ENCODE measurements at places on chromosomes 6 and 20. TPM values are rescaled to one million over a fixed set of nuclear protein-coding genes. Genes with fewer than 3 reads are reported as not detected.

- DNase-seq: no peak
Measured at GRCh38 chr20:53194306-53195290, 222.4 kb downstream of the TSHZ2 start.

DNA sequence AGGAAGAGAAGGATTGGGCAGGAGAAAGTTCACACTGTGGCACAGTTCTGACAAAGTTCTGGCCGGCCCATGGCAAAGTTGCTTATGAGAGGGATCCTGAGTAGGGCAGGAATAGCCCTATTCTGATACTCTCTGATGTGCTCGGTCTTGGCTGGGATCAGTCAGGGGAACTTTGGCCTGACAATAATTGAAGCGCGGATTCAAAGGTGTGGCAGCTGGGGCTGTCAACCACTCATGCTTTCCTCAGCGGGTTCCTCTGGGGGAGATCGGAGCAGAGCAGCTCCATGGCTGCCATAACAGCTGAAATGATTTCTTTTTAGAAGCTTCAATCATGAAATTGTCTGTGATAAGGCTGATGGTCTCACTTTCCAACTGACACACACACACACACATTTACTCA lies 714.1 kb downstream of the DHX35 start:
- no peak for DNase-seq

DNA sequence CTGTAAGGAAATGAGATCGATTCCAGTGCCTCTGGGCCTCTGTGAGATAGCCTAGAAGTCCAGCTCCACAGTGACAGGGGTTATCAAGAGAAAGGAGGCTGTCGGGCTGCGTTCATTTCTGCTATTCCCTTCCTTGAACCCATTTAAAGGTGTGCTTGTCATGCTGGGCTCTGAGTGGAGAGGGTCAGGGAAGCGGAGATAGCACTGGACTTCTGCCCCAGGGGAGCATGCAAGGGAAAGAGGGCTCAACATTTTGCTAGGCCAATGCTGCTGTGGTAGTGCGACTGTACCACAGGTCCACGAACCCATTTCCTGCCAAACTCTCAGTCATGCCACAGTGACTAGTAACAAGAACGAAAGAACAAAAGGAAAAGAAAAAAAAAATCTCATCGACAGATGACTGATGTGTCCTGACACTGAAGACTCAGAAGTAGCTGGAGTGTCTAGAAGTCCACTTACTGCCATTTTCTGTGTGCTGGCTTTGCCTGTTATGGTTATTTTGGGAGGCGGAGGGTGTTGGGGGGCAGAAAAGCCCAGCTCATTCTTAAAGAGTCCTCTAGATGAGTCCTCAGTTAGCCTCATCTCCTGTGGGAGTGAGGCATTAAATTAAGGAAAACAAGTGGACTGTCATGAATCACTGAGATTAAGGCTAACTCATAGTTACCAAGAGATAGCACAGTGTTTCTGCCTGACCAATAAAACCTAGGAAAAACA lies 8.1 kb downstream of the NEDD9 start:
- no peak for DNase-seq

- DNase-seq: no peak
Measured at GRCh38 chr6:21804941-21805610, 211.5 kb downstream of the SOX4 start.

DNA sequence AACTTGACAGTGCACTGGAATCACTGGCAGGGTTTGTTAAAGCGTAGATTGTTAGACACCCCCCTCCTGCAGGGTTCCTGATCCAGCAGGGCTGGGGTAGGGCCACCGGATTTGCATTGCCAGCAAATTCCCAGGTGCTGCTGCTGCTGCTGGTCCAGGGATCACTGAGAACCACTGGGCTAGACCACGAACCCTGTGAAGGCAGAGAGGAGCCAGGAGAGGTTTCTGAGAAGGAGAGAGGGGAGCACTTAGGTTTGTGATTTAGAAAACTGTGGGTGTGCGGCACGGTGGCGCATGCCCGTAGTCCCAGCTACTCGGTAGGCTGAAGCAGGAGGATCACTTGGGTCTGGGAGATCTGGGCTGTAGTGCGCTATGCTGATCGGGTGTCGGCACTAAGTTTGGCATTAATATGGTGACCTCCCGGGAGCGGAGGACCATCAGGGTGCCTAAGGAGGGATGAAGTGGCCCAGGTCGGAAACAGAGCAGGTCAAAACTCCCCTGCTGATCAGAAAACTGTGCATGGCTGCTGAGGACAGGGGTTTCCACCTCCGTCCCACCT lies 53.6 kb upstream of the FAM83D start:
- no peak for DNase-seq

DNA sequence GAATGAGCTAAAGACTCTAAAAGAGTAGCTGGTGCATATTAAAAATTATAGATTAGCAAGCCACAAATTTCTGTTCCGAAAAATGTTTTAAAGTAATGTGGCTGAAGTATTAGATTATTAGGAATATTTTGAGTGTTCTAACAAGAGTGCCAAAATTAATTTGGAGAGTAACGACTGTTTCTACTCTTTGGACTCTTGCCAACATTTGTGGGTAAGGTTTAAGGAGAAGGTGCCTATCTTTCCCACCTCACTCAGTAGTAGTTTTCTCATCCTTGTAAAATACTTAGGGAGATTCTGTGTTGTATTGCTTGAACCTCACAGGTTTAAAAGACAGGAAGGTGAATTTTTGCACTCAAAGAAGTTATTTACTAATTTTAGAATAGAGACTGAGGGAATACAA lies 5.0 kb downstream of the HSF2 start:
- no peak for DNase-seq

- DNase-seq: no peak
Measured at GRCh38 chr20:61494763-61495575, 242.9 kb downstream of the CDH4 start.

DNA sequence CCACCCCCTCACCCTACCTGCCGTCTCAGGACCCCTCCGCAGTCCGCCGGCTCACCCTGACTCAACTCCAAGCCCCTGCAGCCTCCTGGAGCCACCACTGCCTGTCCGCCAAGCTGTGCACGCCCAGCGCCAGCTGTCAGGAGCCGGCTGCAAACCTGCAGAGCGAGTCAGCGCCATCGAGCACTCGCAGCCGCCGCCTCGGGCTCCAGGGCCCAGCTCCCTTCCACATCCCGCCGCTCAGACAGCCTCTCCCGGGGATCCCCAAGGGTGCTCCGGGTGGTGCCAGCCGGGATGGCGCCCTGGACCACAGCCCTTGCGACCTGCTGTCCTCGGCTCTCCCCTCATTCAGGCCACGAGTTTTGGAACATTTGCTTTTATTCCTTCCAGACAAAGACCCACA lies 4.3 kb downstream of the TNNC2 start:
- DNase-seq: no peak

DNA sequence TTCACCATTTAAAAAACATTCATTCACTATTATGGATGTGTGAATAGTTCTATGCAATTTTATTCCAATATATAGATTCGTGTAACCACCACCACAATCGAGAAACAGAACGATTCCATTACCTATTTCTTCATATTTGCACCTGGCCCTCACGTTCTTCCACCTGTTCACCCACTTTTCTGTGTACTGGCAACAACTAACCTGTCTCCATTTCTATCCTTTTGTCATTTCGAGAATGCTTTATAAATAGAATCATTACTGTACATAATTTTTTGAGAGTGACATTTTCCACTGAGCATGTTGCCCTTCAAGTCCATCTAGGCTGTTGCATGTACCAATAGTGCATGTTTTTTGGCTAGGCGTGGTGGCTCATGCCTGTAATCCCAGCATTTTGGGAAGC lies 23.2 kb upstream of the STX11 start:
- DNase-seq: no peak

DNA sequence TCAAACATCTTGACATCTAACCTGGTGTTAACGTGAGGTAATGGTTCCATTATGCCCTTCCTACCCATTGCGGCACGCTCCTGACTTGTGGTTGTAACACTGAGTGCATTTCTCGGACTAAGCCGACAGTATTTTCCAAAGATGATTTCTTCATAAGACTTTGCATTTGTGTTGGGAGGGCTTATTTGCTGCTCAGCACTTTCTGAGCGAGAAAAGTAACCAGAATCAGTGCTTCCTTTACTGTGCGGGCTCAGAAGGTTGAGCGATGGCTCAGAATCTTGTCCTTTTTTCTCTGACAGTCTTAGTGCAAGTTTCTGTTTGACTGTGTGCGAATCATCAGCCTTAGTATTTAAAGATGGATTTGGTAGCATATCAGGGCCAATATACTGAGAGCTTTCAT lies 171.7 kb downstream of the HIVEP2 start:
- DNase-seq: no peak

DNA sequence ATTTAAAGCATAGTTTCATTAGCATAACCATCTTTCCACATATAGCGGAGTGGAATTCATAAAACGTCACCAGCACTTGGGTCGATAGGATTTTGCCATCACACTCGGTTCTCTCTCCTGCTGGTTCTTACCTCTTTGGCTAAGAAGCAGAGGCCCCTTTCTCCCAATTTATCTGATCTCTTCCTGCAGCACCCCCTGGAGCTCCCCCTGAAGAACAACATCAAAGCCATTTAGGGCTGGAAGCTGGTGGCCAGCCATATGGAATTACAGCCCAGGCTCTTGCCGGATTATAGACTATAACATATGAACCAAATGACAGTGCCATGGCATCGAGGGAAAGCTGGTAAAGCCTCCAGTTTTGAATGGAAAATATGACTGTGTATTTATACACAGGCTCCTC lies 6.4 kb upstream of the KIF6 start:
- DNase-seq: no peak

DNA sequence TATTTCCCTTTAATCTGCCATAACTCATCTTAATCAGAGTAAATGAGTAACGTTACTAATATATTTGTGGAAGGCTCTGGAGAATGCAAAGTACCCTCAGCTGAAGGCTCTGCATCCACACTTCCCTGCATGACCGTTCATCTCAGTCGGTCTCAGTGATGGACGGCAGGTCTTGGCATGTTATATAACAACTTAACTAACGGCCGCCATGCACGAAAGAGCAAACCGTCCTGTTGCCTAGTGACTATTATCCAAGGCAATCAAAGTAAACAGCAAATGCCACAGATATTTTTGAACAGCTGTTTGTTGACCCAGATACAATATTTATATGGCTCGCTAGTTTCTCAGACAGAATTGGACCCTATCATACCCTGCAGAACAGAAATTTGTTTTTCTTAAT lies 194.9 kb upstream of the SMLR1 start:
- DNase-seq: no peak

- DNase-seq: no peak
Measured at GRCh38 chr6:12950976-12951375, 234.4 kb downstream of the PHACTR1 start.

DNA sequence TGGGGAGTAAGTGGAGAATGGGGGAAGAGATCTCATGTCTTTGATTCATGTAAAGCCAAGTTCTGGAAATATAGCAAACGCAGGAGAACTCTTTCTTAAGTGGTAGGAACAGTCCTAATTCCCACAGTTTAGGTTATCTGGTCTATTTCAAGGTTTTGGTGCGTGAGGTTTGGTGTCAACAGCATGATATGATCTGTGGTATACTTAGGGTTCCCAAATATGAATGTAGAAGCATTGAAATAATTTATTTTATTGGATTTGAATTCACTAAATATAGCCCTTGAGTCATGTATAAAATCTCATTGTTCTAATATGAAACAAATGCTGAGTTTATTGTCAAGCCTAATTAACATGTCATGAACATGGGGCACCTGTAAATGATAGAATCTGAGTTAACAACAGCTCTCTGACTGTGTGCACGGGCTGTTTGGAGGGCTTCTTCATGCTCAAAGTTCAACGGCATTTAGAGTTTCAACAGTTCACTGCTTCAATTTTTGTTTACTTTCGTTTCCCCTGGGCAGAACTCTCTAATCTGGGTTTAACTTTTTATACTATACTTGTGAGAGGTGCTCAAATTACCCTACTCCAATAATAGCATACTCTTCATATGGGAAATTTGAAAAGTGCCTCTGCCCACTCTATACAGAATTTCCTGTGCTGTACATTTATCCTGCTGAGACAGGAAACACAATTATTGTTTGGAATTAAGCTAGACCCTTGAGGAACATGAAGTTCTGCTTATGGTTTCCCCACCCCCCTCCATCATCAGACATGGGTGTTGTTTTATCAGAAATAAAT lies 236.3 kb upstream of the ZNF217 start:
- DNase-seq: no peak

DNA sequence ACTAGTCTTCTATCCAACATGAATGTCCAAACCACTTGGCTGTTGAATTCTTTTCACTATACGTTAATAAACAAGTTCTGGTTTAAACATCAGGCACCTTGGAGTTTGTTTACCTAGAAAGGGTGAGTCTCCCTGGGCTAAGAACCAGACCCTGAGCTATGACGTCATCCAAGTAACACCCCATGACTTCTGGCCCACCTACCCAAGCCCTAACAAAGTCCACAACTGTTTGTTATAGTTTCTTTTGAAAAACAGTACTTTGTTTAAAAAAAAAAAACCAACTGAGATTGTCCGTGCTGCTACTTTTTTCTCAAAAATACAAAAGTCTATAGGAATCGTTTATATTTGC lies 146.9 kb upstream of the BEND6 start:
- no peak for DNase-seq

GRCh38 chr6:161951126-161951525 lies 677.3 kb upstream of the AGPAT4 start:
- DNase-seq: no peak

DNA sequence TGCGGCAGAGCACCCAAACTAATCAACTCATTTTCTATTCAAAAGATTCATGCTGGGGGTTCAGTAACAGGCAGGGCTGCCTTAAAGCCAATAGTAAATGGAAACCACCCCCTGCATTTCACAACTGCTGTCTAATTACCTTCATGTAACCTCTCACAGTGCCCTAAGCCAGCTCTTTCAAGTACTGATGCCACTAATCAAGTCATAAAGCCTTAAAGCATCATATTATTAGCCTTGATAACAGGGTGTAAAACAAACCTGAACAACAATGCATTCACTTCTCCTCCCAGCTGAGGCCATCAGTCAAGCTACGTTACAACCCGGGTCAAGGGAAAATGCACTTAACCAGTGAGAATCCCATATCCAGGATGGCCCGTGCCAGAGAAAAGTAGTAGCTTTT lies 33.0 kb downstream of the TRERF1 start:
- no peak for DNase-seq

GRCh38 chr6:81063891-81064290 lies 688.6 kb downstream of the TENT5A start:
- DNase-seq: no peak

GRCh38 chr6:79686707-79687309 lies 55.7 kb downstream of the SH3BGRL2 start:
- no peak for DNase-seq

- peak; percentile 44 for DNase-seq
Measured at GRCh38 chr20:35600993-35601973, 14.3 kb upstream of the SPAG4 start.

- no peak for DNase-seq
Measured at GRCh38 chr6:88807622-88808021, 155.8 kb downstream of the RNGTT start.

GRCh38 chr6:118197539-118197938 lies 290.5 kb downstream of the SLC35F1 start:
- DNase-seq: no peak

HLA-DPA1 gene
- total RNA-seq: 127 TPM

CUL9 gene
- 64.4 TPM for total RNA-seq

HEY2 gene
- total RNA-seq: 2.9 TPM

SYNCRIP gene
- 51.6 TPM for total RNA-seq

INSM1 gene
- 0.19 TPM for total RNA-seq

TFAP2C gene
- total RNA-seq: 63.9 TPM
